Sigmoid colon (tissue), 7 donors: ENCODE measurements at places on chromosomes 13 and 19.
A peak's percentile ranks its signal among the peaks of the same experiment; 100 is the strongest.

- no peaks in the 10 kb centered on the region for H3K4me1 ChIP-seq
- H3K27me3 ChIP-seq = no peaks in the 10 kb centered on the region
- H3K4me3 ChIP-seq = no peak overlapping the region
Observed at GRCh38 chr19:48826606-48827020, 9.7 kb downstream of the HSD17B14 start.

GRCh38 chr19:41784743-41785142 lies 11.6 kb upstream of the CEACAM3 start:
- no peak overlapping the region for H3K27ac ChIP-seq
- H3K4me3 ChIP-seq = no peak overlapping the region
- H3K4me1 ChIP-seq = no peaks in the 10 kb centered on the region
- H3K36me3 ChIP-seq = no peaks in the 10 kb centered on the region
- H3K27me3 ChIP-seq = peaks cover 71% of the 10 kb centered on the region

DNA sequence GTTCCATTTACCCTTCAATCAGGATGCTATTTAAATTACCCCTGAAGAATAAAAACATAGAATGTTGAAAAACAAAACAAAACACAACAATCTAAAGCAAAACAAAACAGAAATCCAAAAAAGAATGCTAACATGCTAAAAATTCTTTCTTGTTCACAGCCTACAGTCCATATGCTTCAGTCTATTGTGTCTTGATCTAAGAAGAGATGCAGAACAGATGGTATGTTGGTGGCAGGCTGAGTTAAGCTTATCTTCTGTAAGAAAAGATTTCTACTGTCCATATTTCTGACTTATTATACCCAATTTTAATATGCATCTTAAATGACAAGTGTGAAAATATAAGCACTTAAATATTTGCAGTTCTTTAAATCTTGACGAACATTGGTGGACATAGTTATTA lies 356.1 kb upstream of the SLITRK1 start:
- H3K27me3 ChIP-seq = no peaks in the 10 kb centered on the region
- no peak for DNase-seq
- H3K4me1 ChIP-seq = no peaks in the 10 kb centered on the region
- H3K4me3 ChIP-seq = no peak overlapping the region
- no peak overlapping the region for H3K27ac ChIP-seq

DNA sequence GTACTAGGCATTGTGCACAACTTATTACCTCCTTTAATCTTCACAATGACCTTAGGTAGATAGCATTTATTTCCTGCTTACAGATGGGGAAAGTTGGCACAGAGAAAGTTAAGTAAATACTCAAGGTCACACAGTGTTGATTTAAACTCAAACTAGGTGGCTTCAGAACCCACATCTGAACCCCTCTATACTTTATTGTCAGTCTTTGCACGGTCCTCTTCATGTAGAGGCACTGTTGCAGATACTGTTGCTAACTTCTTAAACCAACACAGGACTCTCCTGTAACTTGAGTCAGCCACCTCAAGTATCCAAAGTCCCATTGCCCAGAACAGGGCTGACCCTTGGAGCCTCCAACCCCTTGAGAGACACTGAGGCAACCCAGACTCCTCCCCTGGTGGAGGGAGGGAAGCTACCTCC lies 48.8 kb downstream of the FRY start:
- no peaks in the 10 kb centered on the region for H3K36me3 ChIP-seq
- no peak for DNase-seq
- no peaks in the 10 kb centered on the region for H3K27me3 ChIP-seq
- H3K4me1 ChIP-seq = no peaks in the 10 kb centered on the region
- no peak overlapping the region for H3K27ac ChIP-seq
- no peak overlapping the region for H3K4me3 ChIP-seq

DNA sequence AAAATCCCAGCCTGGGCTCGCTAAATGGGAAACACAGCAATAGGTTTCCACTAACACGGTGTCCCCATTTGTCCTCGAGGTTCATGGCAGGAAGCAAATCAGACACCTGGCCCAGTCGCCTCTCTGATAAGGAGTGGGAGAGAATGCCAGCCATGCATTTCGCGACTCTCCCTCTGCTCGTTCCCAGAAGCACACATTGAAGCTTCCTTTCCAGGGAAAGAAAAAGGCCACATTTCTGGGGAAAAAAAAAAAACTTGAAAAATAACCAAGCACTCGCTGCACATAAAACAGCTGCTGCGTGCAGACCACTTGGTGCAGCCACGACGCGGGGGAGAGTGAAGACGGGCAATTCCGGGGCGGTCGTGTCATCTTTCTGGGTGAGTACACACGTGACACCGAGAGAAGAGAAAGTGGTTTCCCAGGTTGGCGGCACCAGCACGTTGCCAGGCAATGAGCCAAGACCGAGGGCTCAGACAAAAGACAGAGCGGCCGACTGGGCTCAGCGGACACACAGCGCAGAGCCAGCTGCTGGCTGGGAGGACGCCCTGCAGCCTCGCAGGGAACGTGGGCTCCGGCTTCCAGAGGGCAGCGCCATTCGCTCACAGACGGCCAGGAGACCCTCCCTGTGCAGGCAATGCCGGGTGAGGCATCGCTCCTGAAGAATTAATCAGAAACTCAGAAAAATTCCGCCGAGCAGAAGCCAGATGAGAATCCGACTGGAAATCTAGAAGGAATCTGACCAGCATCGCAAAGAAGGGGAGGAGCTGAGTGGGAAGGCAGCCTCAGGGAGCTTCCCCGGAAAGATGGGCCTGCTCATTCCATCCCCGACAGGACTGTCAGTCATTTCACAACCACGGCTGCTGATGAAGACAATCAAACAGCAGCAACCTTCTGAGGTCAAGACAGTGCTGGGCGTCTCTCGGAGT lies 83.2 kb upstream of the IRS2 start:
- H3K4me1 ChIP-seq = peaks cover 17% of the 10 kb centered on the region
- peak; percentile 93 for DNase-seq
- no peaks in the 10 kb centered on the region for H3K36me3 ChIP-seq
- H3K27ac ChIP-seq = peak overlapping the region; percentile 72
- H3K4me3 ChIP-seq = peak overlapping the region; percentile 36

GRCh38 chr13:102965802-102966201 lies 100.4 kb downstream of the SLC10A2 start:
- no peaks in the 10 kb centered on the region for H3K4me1 ChIP-seq
- H3K27ac ChIP-seq = no peak overlapping the region
- no peaks in the 10 kb centered on the region for H3K27me3 ChIP-seq

DNA sequence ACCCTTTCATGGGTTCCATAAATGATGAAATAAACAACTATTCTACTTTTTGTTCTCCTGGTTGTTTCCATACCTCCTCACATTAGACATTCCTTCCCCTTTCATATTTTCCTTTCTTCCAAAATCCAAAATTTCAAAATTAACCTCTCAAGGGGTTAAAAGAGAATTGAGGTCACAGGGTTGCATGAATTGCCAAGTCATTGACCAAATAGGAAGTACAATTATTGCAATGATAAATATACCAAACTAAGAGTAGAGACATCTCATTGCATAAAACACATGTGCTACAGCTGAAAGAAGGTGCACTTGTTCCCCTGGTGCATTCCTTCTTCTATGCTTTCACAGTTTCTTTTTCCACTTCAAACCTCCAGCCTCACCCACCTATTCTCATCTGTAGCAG lies 136.1 kb downstream of the KCTD12 start:
- DNase-seq = no peak
- H3K36me3 ChIP-seq = no peaks in the 10 kb centered on the region
- H3K27me3 ChIP-seq = no peaks in the 10 kb centered on the region
- H3K4me3 ChIP-seq = no peak overlapping the region

DNA sequence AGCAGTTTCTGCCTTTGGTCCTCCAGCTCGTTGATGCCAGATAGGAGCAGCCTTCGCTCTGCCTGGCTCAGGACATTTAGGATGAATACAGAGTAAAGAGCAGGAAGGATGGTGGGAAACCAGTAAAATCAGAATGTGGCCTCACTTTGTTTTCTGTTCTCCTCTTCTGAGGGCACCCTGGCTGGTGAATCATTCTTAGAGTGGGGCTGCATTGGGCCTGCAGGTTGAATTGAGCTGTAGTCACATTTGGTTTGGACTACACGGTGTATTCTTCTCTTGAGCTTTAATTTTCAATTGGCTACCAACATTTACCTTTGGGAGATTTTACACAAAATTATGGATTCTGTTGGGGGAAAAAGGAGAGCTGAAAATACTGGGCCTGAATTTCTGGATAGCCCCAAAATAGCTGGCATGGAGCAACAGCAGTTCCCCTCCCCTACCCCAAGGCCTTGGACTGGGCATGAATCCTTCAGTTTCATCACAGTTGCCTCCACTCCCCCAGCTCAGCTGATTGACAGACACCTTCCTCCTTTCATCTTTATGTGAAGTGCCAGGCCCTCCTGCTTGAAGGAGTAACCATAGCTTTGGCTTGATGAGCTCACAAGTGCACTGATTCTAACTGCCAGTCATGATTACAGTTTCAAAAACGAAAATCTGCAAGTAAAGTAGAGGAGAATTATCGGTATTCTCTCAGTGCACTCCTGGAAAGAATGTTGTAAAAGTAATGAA lies 24.3 kb downstream of the ERCC5 start:
- H3K36me3 ChIP-seq = peaks cover 29% of the 10 kb centered on the region
- H3K27ac ChIP-seq = no peak overlapping the region
- H3K4me3 ChIP-seq = no peak overlapping the region

GRCh38 chr19:13794757-13795589 lies at the start of gene ZSWIM4:
ZSWIM4 (plus strand) TSS chr19:13795443; CDS start chr19:13795649, 206 bp downstream.
- H3K4me1 ChIP-seq = peaks cover 30% of the 10 kb centered on the region
- H3K36me3 ChIP-seq = no peaks in the 10 kb centered on the region
- peak within 1 kb of the TSS; percentile 74 for H3K4me3 ChIP-seq
- peak within 1 kb of the TSS; percentile 93 for H3K27ac ChIP-seq

GRCh38 chr13:35727881-35728280 lies 251.4 kb upstream of the MAB21L1 start:
- H3K4me3 ChIP-seq = no peak overlapping the region
- H3K27me3 ChIP-seq = no peaks in the 10 kb centered on the region

- no peak overlapping the region for H3K4me3 ChIP-seq
- H3K4me1 ChIP-seq = no peaks in the 10 kb centered on the region
- no peak for DNase-seq
- H3K27ac ChIP-seq = no peak overlapping the region
- H3K27me3 ChIP-seq = no peaks in the 10 kb centered on the region
- peaks cover 8% of the 10 kb centered on the region for H3K36me3 ChIP-seq
Observed at GRCh38 chr13:75341028-75341427, 140.9 kb downstream of the TBC1D4 start.

- no peaks in the 10 kb centered on the region for H3K4me1 ChIP-seq
- DNase-seq = no peak
- H3K27me3 ChIP-seq = no peaks in the 10 kb centered on the region
- H3K4me3 ChIP-seq = peak overlapping the region; percentile 25
- H3K27ac ChIP-seq = peak overlapping the region; percentile 94
Observed at GRCh38 chr19:55493645-55494171, 5.5 kb downstream of the SSC5D start.

DNA sequence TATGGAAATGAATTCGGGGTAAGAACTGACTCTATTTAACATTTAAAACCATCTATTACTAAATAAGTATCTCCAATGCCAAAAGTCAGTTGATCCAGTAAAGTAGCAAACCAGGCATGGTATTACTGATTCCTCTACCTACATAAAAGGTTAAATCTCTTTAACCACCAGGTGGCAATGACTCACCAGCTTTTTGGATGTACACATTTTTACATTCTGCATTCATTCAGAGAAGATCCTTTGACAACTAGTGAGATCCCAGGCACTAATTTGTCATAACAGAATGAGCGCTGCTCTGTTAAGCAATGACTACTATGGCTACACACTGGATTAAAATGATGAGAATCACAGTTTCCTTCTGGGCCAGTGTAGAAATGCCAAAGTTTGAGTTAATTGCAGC lies 329.8 kb upstream of the GPC6 start:
- peaks cover 9% of the 10 kb centered on the region for H3K4me1 ChIP-seq
- H3K27ac ChIP-seq = no peak overlapping the region
- H3K27me3 ChIP-seq = no peaks in the 10 kb centered on the region

GRCh38 chr19:11756965-11757364 lies 9.8 kb upstream of the ZNF441 start:
- no peaks in the 10 kb centered on the region for H3K27me3 ChIP-seq
- DNase-seq = no peak
- no peaks in the 10 kb centered on the region for H3K4me1 ChIP-seq
- no peak overlapping the region for H3K27ac ChIP-seq
- H3K36me3 ChIP-seq = no peaks in the 10 kb centered on the region

- H3K4me1 ChIP-seq = no peaks in the 10 kb centered on the region
- H3K4me3 ChIP-seq = no peak overlapping the region
- peak overlapping the region; percentile 54 for H3K27ac ChIP-seq
- no peaks in the 10 kb centered on the region for H3K27me3 ChIP-seq
Observed at GRCh38 chr13:43608400-43609137, 178.2 kb downstream of the ENOX1 start.

- no peak overlapping the region for H3K27ac ChIP-seq
- H3K36me3 ChIP-seq = no peaks in the 10 kb centered on the region
- no peak for DNase-seq
- H3K4me3 ChIP-seq = no peak overlapping the region
- no peaks in the 10 kb centered on the region for H3K27me3 ChIP-seq
Observed at GRCh38 chr13:97057176-97057575, 62.9 kb upstream of the OXGR1 start.

- no peaks in the 10 kb centered on the region for H3K27me3 ChIP-seq
- H3K4me1 ChIP-seq = peaks cover 56% of the 10 kb centered on the region
- no peak overlapping the region for H3K4me3 ChIP-seq
- peaks cover 15% of the 10 kb centered on the region for H3K36me3 ChIP-seq
- DNase-seq = peak; percentile 93
Observed at GRCh38 chr19:29678484-29679106, 13.3 kb downstream of the PLEKHF1 start.

- no peak for DNase-seq
- H3K4me3 ChIP-seq = no peak overlapping the region
- H3K4me1 ChIP-seq = no peaks in the 10 kb centered on the region
- no peak overlapping the region for H3K27ac ChIP-seq
- H3K36me3 ChIP-seq = no peaks in the 10 kb centered on the region
Observed at GRCh38 chr13:52638666-52639328, 3.4 kb upstream of the HNRNPA1L2 start.

GRCh38 chr13:59521549-59521948 lies 642.2 kb downstream of the DIAPH3 start:
- H3K27me3 ChIP-seq = no peaks in the 10 kb centered on the region
- no peak overlapping the region for H3K27ac ChIP-seq
- DNase-seq = no peak
- no peaks in the 10 kb centered on the region for H3K4me1 ChIP-seq
- H3K36me3 ChIP-seq = no peaks in the 10 kb centered on the region

DNA sequence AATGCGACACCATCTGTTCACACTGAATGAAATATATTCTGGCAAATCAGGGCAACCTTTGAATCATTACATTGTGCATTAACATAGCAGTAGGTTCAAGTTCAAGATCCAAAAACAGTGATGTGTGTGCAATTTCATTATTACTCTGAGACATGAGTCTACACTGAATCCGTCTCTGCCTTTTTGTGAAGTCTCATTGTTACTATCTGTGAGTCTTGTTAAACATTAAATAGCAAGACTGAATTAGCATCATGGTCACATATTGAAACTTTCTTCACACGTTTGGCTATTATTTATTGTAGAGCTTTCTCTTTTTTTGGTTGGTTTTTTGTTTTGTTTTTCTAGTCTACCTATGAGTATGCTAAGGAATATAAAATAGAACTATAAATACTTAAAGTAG lies 117.1 kb upstream of the SLITRK5 start:
- no peaks in the 10 kb centered on the region for H3K27me3 ChIP-seq
- H3K4me1 ChIP-seq = no peaks in the 10 kb centered on the region
- no peaks in the 10 kb centered on the region for H3K36me3 ChIP-seq
- no peak overlapping the region for H3K27ac ChIP-seq
- no peak overlapping the region for H3K4me3 ChIP-seq
